ENCODE measurements at places on chromosomes 2 and 18.

GRCh38 chr18:23146861-23147469, 11.7 kb downstream of the CABLES1 start:
- DNase-seq = no peak

DNA sequence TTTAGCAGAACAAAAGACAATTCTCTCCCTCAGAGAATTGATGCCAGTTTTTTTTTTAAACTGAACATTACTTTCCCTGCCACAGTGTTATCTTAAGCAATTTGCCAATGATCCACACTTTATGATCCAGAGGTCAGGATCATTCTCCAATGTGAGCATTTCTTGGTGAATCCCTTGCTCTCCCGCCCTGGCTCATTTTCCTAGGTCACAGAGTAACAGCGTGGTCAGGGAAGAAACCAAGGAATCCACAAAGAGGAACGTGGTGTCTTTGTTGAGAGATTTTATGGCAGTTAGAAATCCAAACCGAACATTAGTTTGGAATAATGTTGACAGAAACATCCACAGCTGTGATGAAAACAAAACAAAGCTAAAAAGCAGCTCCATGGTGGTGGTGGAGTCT, 250.3 kb downstream of the TTC32 start:
- no peak for DNase-seq

DNA sequence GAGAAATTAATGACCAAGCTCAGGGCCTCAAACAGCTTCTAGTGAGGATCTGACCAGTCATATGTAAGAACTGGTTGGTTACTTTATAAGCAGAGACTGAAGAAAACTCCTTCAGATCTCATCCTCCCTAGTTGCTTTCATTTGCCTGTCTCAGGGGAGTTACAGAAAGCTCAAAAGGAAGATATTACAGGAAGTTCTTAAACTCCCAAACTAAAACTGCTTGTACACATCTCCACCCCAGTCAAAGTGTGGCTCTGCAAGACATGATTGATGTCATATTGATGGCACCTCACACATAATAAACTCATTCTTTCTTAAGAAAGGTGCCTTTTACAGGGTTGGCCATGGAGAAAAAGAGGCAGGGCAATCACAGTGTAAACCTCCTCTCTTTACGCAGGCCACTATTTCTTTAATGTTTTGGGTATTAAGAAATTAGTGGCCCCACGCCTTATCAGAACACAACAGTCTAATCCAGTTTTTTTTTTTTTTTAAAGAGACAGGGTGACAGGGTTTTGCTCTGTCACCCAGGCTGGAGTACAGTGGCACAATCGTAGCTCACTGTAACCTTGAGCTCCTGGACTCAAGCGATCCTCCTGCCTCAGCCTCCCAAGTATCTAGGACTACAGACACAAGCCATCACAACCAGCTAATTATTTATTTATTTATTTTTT, 62.6 kb upstream of the STK17B start:
- no peak for DNase-seq

DNA sequence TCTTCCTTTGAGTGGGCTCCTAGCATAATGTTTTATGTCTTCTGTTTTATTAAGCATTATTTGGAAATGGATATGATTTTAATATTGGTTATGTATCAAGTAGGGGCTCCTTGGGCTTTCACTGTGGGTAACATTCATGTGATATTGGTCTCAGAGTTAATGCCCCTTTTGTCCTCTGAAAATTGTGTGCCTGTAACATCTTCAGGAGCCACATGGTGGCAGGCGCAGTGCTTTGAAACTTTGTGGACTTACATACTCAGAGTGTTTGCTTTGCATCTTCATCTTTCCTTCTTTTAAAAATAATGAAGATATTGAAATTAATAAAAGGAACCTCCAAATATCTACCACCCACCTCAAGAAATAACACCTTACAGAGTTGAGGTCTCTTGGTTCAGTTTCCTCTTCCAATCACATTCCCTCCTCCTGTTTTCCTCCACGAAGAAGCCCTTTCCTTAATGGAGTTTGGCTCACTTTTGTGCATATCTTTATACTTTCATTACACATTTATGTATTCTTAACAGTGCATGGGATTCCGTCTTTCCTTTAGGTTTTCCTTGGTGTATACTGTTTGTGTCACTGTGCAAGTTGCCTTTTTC, 73.5 kb downstream of the LIMS1 start:
- DNase-seq = peak; percentile 74

DNA sequence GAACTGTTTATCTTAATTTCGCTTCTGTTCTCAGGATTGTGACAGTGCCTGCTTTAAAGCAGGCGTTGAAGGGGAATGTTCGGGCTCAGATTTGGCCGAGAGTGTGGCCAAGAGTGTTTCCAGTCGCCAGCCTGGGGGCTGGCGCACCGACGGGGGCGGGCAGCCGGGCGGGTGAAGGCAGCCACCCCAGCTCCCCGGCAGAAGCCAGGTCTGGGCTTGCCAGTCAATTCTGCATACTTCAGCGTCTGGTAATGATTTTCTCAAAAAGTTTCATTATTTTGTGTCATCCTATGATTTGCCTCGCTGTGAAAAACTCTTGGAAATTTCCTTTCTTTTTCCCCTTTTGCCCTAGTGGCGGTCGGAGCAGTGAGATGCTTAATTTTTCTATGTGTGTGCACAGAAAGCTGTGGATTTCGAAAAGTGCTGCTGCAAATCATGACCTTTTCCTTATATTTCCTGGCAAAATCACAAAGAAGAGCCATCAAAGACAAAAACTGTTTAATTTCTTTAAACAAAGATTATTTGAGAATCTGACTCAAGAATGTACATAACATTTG, 856 bp downstream of the FAM228A start:
- no peak for DNase-seq
